ENCODE measurements at places on chromosomes 11 and 22.

- no peak for DNase-seq
Observed at GRCh38 chr11:61115498-61116224, 13.4 kb downstream of the CD5 start.

- peak; percentile 27 for DNase-seq
Observed at GRCh38 chr11:17013548-17014320, 480 bp downstream of the PLEKHA7 start.

DNA sequence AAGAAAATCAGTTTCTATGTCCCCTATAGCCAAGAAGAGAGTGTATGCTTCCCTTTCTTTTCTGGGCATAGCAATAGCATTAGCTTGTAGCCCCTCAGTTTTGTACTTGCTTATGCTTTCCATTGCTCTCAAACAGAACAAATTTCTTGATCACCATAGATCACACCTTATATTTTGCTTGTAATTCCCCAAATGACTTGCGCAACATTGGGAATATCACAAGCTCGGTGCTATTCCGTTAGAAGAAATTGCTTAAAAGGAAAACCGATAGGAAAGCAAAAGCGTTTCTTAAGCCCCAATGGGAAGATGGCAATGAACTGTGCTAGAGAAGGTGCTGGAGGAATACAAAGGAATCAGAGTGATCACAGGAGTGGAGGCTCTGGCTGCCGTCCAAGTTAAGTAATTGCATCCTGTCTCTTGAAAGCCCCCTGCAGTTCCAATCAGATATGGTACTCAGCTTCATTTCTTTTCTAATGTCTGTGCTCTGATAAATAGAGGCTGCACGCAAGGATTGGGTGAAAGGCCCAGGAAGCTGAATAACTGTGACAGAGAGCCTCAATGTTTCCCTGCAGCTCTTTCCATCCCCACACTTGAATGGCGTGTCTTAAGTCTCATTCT lies 182.1 kb upstream of the KIRREL3 start:
- no peak for DNase-seq

GRCh38 chr11:59678118-59678812 lies 9.4 kb upstream of the PATL1 start:
- DNase-seq: no peak

GRCh38 chr22:49671331-49672013 lies 156.2 kb downstream of the BRD1 start:
- no peak for DNase-seq

GRCh38 chr11:110791621-110792020 lies 79.4 kb upstream of the ARHGAP20 start:
- no peak for DNase-seq

DNA sequence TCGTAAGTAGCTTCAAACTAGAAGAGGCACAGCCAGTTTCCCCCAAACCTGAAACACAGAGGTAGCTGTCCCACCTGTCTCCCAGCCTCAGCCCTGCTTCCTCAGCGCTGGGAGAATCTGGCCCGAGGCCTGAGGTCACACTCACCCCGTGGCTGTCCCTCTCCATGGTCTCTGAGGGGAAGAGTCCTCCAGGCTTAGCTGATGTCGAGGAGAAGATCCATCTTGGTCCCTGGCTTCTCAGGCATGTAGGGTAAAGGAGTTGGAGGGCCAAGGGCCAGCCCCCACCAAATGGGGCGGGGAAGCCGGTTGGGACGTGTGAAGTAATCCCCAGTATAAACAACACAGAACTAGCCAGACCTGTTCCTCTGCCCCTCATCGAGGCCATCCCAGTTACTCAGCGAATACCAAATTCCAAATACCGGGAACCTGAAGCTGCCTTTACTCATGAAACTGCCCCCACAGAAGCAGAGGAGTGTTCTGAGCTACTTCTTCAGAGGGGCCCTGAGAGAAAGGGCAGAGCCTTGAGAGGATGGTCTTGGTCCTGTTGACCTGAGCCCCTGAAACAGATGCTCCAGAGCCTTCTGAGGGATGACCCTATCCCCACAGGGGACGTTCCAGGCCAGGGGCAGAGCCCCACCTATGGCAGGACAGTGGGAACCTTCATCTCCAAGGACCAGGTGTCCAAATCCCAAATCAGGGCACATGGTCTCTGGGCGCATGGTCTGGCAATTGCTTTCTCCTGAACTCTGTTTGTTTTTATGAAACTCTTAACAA lies at the start of gene TMPRSS13:
TSS of gene TMPRSS13 (minus strand) at position 261 of the 774 bp plus-strand sequence. CDS start at position 166, 95 bp downstream.
- no peak for DNase-seq

DNA sequence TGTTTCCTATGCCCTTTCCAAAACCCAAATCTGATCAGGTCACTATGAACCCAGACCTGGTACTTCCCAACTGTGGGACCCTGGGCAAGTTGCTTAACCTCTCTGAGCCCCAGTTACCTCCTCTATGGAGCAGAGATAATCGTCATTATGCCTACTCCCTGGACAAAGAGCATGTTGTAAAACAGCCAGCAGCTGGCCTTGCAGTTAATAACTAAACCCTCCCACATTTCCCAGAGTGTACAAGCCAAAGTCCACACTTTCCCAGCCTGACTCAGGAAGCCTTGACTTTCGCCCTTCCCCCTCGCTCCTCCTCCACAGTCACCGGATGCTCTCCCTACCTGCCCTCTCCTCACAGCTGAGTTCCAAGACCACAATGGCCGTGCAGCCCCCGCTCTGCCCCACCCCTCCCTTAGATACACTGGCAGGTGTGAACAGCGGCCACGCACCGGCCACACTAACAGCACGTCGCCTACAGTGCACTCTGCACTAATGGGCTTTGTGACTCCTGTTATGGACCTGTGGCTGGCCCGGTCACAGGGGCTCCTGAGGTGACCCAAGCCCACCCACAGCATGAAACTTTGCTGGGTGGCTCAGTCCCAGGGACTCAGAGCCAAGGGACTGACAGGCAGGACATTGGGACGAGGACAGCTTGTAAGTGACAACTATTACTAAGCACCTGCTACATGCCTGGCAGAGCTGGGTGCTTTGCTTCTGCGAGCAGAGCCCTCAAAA lies 15.6 kb upstream of the MFNG start:
- DNase-seq: no peak

DNA sequence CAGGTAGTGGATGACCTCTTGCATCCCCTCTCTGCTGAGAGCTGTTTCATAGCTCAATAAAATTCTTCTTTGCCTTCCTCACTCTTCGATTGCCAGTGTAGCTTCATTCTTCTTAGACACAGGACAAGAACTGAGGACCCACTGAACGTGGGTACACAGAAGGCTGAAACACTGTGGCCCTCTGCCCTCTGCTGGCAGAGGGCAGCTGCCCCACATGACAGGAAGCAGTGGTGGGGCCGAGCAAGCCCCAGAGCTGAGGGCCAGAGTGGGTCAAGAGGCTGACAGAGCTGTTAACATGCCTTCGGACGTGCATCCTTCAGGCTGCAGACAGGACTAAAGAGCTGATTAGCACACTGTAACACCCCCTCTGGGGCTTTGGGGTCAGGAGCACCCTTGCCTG lies 15.6 kb downstream of the SMC1B start:
- no peak for DNase-seq

Measured in stimulated activated CD4-positive, alpha-beta T cell treated with anti-CD3 and anti-CD28 coated beads, Interleukin-4, amount 100 ng/mL, for 4 hours (primary cell).